ENCODE measurements at places on chromosomes 4 and X.

GRCh38 chr4:68372588-68372987 lies 22.7 kb upstream of the YTHDC1 start:
- no peak for DNase-seq

DNA sequence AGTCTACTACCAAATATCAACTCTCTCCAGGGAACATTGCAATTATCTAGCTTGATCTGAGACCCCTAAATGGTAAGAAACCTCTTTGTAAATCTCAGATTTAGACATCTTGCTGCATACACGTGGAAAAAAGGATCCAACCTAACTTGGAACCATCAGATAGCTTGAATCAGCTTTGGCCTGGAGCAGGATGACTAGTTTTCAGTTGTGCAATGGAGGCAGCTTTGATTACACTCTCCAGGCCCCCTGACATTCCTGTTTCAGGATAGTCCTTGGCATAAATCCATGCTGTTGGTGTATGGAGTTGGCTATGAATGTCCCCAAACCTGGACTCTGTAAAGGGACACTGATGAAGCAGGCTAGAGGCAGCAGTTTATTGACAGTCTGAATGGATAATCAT lies 1061.9 kb upstream of the TENM3 start:
- no peak for DNase-seq

DNA sequence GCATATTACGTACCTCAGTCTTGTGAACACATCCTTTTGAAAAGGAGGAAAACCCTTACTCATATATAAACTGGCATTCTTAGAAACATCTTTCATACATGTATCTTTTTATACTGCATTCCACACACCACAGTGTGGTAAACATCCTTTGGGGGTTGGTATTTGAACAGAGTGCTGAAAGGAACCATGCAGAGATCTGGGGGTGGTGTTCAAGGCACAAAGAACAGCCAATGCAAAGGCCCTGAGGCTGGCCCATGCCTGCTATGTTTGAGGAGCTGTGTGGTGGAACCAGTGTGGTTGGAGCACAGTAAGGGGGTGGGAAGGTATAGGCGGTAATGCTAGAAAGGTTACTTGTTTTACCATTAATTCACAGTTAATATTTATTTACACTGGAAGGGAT lies 2.0 kb downstream of the ELK1 start:
- no peak for DNase-seq

- DNase-seq: peak; percentile 87
Observed at GRCh38 chr4:155675709-155676429, 9.2 kb downstream of the GUCY1A1 start.

DNA sequence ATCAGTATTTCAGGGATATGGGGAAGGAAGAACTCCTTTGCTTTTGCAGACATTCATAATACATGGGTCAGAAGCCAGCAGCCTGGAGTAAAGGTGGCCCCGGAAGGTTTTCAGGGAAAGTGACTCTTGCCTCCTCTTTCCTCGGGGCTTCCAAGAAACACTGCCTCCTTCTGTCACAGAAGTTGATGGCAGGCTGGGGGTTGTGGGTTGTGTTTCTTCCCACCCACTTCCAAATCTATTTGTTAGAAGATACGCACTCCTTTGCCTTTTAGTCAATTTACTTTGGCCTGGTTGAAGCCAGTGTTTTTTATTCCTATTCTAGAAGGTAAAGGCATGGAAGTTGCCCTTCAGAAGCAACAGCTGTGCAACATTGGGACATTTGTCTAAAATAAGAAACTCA lies 19.7 kb downstream of the KIT start:
- no peak for DNase-seq

DNA sequence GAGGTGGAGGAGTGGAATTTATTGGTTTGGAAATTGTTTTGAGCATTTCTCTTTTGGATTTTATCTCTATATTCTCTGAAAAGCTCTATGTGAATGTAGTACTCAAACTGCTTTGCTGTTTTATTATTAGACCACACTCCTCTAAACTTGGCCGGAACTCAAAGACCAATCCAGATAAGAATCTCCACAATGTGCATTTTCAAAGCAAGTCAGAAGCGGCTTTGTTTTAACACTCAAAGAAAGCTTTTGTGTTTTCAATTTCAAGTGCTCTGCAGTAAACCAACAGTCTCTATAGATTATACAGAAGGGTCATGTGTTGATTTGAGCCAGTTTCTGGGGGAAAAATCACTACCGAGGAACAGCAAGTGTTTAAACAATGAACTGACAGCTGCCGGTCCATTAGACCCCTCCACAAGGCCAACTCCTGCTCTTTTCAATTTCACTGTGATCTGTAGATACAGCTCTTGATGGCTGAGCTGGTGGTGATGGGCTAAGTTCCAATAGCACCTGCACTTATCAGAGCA lies 79.4 kb downstream of the FTHL17 start:
- peak; percentile 46 for DNase-seq

- DNase-seq: no peak
Observed at GRCh38 chr4:109953556-109953955, 40.9 kb downstream of the EGF start.

DNA sequence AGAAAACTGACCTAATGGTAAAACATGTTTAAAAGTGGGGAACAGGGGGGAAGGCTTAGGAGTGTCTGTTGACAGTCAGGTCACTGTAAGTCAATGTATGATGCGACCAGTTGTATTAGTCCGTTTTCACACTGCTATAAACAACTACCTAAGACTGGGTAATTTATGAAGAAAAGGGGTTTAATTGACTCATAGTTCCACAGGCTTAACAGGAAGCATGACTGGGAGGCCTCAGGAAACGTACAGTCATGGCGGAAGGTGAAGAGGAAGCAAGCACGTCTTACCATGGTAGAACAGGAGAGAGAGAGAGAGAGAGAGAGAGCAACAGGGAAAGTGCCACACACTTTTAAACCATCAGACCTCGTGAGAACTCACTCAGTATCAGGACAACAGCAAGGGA lies 13.0 kb upstream of the PLAC1 start:
- DNase-seq: no peak

- no peak for DNase-seq
Observed at GRCh38 chrX:119573840-119574393, 446 bp upstream of the UBE2A start.

- DNase-seq: no peak
Observed at GRCh38 chrX:1614927-1615326, at the start of gene ASMT. Gene ASMT, plus strand, starts transcription at chrX:1615059. Its CDS starts 141 bp downstream, at chrX:1615200.

DNA sequence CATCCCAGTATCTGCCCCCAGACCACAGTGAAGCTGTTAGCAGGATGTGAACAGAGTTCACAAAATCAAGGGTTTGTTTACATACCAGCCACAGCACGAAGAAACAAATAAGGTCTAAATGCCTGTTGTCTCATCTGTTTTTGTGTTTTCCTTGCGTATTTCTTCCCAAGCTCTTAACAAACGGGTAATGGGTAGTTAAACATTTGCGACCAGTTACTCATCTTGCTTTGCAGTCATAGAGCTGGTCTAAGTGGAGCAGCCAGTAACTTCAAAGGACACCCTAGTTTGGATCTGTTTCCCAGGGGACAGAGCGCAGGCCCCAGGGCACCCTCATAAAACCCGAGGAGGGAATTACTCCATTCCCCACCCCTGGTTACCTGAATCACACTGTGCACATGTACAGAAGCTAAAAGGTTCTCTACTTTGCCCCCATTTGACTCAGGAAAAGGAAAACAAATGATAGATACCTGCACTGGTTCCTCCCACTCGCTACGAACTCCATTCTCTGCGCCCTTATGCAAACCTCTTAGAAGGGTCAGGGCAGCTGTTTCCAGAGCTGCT lies 68.8 kb downstream of the MAML3 start:
- DNase-seq: no peak

GRCh38 chr4:6229671-6230501 lies 29.5 kb upstream of the JAKMIP1 start:
- DNase-seq: no peak

GRCh38 chr4:110197529-110198042 lies 829 bp downstream of the ELOVL6 start:
- peak; percentile 56 for DNase-seq

- peak; percentile 6 for DNase-seq
Observed at GRCh38 chrX:20116087-20116576, 575 bp downstream of the MAP7D2 start.

DNA sequence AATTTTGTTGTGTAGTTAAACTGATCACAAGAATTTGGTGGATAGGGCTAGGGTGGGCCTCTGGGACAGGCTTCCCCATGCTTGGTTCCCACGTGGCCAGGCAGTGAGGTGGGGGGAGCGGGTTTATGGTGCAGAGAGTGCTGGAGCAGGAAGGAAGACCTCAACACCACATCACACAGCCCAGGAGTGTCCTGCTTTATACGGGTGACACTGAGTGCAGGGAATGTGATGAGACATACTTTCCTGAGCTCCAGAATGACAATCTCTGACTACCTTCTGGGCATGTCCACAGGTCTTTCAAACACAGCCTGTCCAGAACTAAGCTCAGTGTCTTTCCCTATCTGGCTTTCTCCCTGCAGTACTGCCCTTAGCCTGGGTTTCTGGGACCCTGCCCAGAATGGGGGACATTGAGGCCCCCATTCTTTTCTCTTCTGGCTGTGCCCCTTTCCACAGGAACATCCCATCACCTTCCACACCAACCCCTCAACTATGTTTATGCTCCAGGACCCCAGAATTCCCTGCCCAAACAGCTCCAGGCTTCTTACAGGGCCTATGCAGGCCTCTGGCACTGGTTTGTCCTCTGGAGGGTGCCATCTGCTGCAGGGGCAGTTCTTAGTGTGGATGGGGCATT lies 36.5 kb upstream of the RASL11B start:
- DNase-seq: no peak

DNA sequence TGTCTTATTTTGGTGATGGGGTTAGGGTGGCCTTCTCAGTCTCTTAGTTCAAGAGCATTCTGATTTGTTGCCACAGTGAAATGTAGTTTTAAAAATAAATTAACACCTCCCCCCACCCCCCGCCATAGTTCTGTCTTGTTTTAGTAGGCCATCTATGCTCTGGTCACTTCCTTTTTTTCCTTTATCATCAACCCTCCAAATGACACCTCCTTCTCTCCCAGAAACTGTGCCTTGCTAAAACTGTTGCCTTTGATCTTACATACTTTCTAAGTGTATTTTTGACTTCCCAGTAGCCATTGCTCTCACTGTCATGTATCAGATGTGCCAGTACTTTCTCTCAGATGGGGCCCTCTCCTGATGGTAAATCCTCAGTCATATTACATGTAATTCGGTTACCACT lies 14.5 kb upstream of the NDUFC1 start:
- DNase-seq: no peak

GRCh38 chr4:76772498-76773106 lies 125.3 kb downstream of the SOWAHB start:
- peak; percentile 29 for DNase-seq

- no peak for DNase-seq
Observed at GRCh38 chr4:153018684-153019083, 82.6 kb downstream of the FHDC1 start.

DNA sequence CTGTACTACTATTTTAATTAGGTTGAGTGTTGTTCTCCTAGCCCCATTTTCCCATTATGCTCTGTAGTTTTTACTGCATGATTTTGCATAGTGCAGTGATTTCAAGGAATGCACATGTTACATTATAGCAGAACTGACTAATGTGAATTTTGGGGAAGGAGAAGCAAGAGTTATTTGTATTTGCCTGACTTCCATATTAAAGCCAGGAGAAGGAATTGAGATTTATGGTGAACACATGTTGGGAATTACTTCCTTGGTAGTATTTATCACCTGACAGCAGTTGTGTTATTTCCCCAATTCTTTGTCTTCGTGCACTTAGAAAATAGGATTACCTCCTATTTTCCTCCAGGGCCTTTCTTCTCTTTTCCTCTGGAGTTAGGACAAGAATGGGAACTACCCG lies 3.2 kb downstream of the TMEM144 start:
- DNase-seq: no peak

DNA sequence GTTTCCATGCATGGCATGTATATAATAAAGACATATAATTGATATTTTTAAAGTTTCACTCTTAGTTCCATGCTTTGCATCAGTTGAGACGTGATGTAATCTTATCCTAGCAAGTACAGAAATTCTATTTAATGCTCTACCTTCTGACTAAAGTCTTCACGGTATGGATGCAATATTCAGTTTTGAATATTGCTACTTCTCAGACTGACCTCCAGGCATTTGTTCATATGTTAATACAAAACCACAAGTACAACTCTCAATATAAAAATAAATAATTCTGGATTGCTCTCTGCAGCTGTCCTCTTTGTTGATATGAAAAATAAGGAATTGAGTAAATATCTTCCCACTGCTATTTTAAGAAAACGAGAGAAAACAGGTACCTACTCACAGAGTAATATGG lies 309.8 kb upstream of the HAND2 start:
- DNase-seq: no peak

GRCh38 chrX:130504019-130504418 lies 102.2 kb downstream of the RBMX2 start:
- DNase-seq: no peak

- no peak for DNase-seq
Observed at GRCh38 chr4:159210975-159211374, 108.1 kb downstream of the RAPGEF2 start.

GRCh38 chrX:102712216-102712966 lies at the start of gene GPRASP2:
Gene GPRASP2, plus strand, starts transcription at chrX:102712448. Its CDS starts 2,422 bp downstream, at chrX:102714870.
- peak; percentile 17 for DNase-seq

GRCh38 chr4:48121180-48121579 lies 12.9 kb downstream of the TXK start:
- DNase-seq: no peak

- DNase-seq: no peak
Observed at GRCh38 chr4:120130786-120131185, 64.1 kb upstream of the MAD2L1 start.

DNA sequence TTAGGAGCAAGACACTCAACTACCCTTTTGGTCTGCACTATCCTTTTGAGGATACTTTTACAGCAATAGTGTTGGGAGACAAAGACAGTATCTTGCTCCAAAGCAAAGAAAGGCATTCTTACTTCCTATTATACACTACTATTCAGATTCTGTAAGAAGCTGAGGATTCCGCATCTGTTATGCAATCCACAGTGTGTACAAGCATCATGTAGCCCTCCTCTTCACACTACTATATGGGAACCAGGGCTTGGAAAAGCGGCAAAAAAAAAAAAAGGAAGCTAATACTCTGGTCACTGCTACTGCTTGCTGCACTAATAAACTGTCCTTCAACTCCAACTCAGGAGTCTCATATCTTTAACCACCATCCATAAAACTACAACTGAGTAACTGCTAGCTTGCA lies 59.1 kb downstream of the FBXW7 start:
- DNase-seq: no peak

DNA sequence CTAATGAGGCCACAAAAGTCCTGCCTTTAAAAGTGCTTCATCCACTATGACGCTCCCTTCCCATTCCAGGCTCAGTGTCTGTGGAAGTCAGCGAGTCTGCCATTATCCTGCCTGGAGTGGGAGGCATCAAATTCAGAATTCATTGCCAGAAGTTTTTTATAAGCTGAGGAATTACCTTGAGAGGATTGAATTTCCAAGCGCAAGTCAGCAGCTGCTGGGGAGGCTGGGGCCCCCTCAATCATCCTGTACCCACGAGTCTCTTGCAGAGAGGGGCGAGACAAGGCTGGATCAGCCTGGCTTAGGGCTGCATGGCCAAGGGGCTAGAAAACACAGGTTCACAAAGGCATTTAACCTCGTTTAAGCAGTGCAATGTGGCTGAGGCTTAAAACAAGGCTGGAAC lies 170.5 kb upstream of the NOCT start:
- no peak for DNase-seq

All from hematopoietic multipotent progenitor cell (in vitro differentiated cells).